ENCODE measurements at places on chromosomes 13 and 19.

DNA sequence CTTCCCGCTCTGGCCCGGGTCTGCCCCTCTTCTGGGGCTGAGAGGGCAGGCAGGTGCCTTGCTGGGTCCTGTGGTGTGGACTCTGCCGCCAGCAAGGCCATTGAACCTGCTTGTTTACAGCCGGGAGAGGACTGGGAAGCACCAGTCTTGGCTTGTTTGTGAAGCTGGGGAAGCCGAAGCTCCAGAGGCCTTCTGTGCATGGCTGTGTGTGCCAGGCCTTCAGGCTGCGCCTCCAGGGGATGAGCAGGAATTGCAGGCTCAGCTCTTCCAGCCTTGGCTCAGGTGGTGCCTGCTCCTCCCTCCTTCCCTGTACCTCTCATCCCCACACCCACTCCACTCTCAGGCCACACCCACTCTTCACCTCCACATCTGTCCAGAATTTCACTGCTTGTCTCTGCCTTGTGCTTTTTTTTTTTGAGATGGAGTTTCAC, 17.5 kb downstream of the NDUFB7 start:
- DNase-seq: no peak

DNA sequence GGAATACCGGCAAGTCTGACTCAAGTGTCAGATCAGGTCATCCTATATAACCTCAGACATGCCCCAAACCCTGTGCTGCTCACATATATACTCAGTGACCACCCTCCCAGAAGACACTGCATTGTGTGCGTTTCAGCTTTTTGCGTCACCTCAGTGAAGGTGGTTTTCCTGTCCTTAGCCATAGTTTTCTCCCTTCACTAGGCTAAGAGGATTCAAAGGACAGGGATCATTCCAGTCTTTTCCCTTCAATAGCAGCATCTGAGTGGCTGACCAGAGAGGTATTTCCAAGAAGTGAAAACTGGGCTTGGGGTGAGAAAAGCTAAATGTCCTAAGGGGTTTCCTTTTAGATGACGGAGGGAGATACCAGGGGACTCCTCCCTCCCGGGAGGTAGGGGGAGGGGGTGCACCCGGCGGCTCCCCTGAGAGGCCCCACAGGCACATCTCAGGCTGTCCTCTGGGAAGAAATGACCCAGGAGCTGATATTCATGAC, 12.7 kb upstream of the OR10H1 start:
- DNase-seq: no peak

- DNase-seq: no peak
These were observed 21.1 kb upstream of the POMP start for GRCh38 chr13:28637714-28638355.

DNA sequence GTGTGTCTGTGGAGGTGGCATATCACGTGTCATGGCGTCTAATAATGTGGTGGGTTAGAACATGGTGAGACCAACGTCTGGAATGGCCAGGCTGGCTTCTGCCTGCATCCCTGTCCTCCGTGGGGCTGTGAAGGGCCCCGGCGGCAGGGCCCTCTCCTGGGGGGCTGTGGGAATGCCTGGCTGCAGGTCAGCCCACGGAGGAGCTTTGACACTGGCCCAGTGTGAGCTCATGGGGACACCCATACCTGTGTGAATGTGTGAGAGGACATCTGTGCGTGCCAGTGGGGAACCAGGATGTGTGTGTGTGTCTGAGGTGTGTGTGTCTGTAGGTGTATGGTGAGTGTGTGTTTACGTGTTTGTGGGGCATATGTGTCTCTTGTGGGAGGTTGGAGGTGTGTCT, 300.1 kb downstream of the TEX29 start:
- no peak for DNase-seq

GRCh38 chr19:40754611-40755247, 3.7 kb downstream of the SNRPA start:
- DNase-seq: no peak

- no peak for DNase-seq
These were observed 171.4 kb downstream of the OXGR1 start for GRCh38 chr13:96822895-96823294.

GRCh38 chr19:2225415-2226050, 10.6 kb downstream of the PLEKHJ1 start:
- DNase-seq: no peak

GRCh38 chr19:58052256-58052655, 6.8 kb upstream of the ZNF135 start:
- no peak for DNase-seq

DNA sequence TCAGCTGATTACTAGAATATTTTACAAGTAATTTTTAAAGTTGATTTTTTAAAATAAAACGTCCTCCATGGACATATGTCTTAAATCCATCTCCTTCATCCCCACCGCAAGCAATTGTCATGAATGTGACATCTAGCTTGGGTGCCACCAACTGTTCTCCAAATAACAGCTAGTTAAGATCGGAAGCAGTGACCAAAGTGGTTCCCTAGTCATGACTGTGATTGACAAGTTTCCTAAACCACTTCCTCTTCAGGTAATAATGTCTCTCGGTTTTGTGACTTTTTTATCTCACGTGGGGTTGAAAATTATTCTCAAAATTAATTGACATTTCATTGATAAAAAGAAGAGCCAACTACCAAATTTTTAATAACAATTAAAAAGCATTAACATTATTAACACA, 135.3 kb upstream of the MIR17HG start:
- DNase-seq: no peak

DNA sequence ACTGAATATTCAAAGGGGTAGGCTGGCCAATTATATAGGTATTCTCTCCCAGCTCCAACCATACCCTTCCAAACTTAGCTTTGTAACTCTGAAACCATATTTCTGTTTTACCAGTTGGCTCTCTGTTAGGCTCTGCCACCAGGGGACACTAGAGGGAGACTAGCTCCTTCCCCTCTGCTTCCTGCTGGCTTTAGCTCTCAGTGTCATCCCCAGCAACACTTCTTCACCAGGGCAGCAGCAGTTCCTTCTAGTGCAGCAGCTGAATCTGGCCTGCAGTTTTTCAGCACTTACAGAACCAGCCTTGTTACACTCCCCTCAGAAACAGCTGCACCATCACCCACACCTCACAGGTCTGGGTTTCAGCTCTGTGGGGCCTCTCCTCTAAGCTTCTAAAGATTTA, 51.0 kb upstream of the DOCK9 start:
- no peak for DNase-seq

GRCh38 chr19:3520166-3521103, 14.3 kb downstream of the FZR1 start:
- no peak for DNase-seq

DNA sequence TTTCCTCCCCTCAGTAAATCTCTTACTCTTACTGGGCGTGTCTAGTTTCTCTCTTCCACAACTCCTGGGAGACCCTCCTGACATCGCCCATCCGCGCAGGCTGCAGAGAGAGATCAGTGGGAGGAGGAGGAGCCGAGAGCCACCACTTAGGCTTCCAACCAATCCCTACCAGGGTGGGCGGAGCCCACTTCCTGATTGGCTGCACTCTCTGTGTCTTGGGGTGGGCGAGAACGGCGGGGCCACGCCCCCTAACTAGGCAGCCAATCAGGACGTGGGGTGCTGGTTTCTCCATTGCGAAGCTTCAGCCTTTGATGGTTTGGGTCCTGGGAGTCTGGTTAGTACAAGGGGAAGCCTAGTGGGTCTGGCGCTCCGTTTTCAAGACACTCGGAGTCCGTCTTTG, at the start of gene PMIS2:
PMIS2 (plus strand) TSS at position 326 of the 400 bp plus-strand sequence. CDS start 87 bp downstream, outside the sequence.
- DNase-seq: no peak

DNA sequence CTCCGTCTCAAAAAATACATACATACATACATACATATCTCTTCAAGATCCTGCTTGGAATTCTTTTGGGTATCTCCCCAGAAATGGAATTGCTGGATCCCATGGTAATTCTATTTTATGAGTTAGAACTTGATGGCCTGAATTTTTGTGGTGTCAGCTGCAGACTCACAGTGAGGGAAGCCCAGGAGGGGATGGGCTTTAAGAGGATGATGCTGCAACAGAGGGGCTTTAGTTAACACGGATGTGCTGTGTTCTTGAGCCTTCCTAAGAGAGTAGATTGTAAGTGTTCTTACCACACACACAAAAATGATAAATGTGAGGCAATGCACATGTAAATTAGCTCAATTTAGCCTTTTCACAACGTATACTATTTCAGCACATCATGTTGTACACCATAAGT, 31.8 kb downstream of the CACNG6 start:
- no peak for DNase-seq

DNA sequence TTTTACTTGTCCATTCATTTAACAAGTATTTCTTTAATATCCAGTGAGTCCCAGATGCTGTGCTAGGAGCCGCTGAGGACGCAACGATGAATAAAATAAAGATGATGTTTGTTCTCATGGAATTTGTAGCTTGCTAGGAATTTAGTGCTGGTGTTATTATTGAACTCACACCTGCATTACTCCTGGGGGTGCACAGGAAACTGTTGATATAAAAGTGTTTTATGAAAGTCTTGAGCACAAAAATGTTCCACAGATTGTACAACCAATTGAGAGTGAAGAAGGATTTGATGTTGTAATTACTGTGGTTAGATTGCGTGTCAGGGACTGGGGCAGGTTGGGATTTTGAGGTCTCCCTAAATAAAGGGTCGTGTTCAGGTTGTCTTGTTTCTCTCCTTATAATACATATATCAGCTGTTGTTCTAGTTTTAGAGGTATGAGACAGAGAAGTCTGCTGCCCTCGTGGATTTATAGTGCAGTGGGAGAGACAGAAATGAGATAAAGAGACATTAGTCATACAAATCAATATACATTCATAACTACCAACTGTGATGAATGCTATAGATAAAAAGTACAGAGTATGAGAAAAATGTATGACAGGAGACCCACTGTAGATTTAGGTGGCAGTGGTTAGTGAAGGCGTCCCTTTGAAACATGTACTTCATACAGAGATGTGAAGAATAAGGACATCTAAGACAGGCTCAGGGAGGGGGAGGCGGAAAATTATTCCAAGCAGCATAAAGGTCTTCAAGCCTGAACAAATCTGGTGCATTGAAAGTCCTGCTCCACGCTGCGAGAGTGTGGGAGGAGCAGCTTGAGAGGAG, 11.3 kb downstream of the CACNG6 start:
- DNase-seq: no peak

DNA sequence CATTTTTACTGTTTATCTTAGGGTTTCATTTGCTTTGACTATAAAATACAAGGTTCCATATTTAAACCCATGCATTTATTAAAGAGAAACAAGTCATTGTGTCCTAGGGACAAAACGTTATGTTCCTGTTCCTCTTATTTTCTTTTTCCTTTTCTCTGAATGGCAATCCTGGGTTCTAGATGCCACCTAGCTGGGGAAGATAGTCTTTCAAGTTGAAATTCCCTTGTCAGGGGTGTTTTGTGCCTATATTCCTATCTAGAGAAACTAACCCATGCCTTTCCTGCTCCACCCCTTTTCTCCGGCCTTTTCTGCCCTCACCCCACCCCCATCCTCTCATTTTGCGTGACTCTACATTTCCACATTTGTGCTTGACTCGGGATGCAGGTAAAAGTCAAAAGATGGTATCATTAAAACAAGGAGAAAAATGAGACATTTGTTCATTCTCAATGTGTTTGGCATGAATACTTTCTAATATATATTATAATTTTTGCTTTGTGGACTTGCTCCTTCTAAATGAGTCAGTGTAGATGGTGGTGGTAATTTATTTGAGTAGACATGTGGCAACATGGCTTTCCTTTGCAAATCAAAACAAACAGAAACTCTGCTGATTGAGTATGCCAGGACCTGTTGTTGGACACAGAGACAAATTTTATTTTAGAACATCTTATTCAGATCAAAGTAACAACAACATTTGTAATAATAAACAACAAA, 26.8 kb upstream of the STARD13 start:
- no peak for DNase-seq

DNA sequence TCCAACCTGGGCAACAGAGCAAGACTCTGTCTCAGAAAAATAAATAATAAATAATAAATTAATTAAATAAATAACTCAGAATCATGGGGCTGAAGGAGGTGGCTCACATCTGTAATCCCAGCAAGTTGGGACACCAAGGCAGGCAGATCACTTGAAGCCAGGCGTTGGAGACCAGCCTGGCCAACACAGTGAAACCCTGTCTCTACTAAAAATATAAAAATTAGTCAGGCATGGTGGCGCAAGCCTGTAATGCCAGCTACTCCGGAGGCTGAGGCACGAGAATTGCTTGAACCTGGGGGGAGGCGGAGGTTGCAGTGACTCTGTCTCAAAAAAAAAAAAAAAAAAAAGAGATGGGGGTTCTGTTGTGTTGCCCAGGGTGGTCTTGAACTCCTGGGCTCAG, 7.2 kb downstream of the TMEM38A start:
- no peak for DNase-seq

- DNase-seq: no peak
These were observed 421.8 kb downstream of the SPRY2 start for GRCh38 chr13:79919091-79919490.

GRCh38 chr13:21742096-21742495, 71.2 kb downstream of the FGF9 start:
- no peak for DNase-seq

- no peak for DNase-seq
These were observed 2.8 kb downstream of the IGFLR1 start for GRCh38 chr19:35739275-35740107.

DNA sequence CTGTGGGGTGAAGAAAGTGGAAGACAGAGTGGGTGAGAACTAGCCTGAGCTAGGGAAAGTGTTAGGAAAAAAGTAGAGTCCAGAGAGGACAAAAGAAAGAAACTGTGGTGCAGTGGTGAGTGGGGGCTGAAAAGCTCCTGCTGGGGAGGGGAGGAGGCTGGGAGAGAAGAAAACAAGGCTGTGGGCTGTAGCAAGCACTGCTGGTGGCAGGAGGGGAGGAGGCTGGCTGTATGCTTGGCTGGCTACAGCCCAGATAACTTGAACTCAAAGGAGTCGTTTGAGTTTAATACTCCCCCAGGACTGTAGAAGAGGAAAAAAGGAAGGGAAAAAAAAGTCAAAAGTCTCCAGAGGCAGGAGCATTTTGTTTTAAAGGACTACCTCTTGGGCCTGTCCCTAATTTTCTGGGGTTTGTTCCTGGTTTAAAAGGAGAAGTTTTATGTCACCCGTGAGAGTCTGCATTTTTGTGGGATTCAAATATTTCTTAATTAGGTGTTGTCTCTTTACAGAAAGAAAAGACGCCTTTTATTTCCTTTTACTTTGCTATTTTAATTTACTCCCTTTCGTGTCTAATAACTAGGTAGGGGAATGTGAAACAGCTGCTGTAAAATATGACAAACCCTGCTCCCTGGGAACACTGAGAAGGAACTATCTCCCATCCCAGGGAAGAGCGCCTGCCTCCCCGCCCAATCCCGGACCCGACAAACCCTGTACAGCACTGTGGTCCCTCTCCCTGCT, 21.7 kb downstream of the ZIC5 start:
- DNase-seq: no peak

GRCh38 chr13:58992478-58993042, 1171.2 kb downstream of the DIAPH3 start:
- DNase-seq: no peak

DNA sequence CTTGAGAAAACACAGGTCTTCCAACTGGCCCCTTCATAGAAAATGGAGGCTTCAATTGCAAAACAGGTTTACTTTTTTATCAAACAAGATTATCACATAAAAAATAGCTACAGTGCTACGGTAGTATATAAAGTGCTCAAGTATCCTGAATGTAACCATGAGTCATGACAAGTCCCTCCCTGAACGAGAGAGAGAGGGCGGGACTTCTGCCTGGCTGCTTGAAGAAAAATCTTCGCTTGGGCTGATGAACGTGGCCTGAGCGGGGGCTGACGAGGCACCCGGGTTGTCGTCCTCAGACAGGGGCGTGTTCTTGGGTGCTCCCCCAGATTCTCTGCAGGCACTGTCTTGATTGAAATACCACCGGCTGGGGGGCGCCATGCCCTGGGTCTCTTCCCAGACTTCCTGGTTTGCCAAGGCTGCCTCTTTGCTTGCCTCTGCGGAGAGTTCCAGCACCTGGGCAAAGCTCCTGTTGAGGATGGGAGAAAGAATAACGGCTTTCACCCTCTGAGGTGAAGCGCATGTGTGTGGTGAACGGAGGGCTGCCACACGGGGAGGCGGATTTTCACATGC, 23.2 kb upstream of the CPAMD8 start:
- no peak for DNase-seq
